ENCODE measurements at places on chromosomes 4 and X.

DNA sequence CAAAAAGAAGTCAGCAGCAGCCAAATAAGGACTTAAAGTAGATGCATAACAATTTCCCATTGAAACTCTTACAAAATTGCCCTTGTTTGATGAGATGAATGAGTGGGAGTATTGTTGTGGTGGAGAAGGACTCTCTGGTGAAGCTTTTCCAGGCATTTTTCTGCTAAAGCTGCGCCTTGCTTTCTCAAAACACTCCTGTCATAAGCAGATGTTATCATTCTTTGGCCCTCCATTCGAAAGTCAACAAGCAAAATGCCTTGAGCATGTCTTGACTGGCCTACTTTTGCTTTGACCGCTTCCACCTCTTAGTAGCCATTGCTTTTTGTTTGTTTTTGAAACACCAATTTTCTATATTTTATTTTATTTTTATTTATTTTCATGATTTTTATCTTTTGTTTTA, 340.9 kb upstream of the FGF13 start:
- no peak for DNase-seq

DNA sequence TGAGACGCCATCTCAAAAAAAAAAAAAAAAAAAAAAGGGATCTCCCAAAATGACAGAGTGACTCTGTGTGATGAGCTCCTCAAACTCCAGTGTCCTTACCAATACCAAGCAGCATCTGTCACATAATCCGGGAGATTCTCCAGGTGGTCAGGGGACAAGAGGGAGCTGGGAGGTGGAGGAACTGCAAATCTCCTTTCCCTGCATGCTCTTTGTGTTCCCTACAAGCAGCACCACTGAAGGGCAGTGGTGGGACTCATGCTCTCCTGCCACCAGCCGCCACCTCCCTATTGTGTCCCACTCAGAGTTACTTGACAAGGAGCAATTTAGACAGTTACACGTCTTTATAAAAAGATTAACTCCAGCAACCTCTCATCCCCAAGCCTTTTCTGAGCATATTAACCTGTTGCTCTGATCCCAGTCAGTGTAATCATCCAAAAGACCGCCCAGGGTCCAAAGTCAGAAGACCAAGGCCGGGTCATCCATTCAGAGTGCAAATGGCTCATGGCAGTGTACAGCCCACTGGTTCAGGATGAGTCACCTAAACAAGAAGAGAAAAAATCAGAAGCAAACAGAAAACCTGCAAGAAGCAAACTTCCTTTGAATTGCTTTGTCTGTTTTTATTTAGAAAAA, 23.6 kb downstream of the MGST2 start:
- DNase-seq = peak; percentile 15

GRCh38 chr4:153081693-153082092, 122.5 kb upstream of the TRIM2 start:
- DNase-seq = no peak

DNA sequence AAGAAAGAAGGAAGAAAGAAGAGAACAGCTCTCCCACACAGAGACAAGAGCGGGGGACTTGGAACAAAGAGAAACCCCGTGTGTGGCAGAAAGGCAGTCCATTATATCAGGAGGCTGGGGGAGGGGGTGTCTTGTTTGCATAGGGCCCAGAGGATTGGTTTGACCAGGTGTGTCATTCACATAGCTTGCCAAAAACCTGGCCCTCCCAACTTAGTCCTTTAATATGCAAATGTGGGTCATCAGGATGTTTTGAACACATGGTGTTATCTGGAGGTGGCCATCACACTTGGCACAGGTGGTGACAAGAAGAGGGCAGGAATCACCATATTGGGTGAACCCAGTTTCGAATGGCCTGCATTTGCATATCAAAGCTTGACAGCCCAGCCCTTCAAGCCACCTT, 111.7 kb downstream of the LINC00632 start:
- no peak for DNase-seq

- no peak for DNase-seq
Observed at GRCh38 chr4:184811526-184812198, 14.1 kb downstream of the ACSL1 start.

DNA sequence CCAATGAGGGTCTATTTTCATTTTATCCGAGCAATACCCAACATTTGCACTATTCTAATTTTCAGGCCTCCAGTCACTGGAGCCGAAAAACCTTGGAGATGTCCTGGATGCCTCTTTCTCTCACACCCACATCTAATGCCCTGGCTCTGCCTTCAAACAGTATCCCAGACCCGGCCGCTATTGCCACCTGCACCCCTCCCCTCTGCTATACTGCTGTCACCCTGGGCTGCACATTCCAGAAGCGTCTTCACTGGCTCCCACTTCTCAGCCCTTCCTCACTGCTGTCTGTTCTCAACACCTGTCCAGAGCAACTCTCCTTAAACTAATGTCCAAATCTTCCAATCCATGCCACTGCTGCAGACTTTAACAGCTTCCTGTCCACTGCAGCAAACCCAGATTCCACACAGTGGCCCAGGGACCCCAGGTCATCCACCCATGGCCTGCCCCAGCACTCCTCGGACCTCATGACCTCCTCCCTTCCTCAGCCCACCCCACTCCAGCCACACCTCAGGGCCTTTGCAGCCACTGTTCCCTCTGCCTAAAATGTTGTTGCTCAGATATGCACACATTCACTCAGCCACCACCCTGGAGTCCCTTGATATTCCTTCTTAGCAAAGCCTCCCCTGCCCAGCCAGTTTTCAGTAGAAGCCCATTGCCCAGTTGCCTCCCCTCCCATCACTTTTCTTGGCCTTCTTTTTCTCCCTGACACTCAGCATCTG, 30.5 kb upstream of the PPP2R2C start:
- no peak for DNase-seq

GRCh38 chr4:155887045-155887444, 16.5 kb upstream of the TDO2 start:
- DNase-seq = no peak

DNA sequence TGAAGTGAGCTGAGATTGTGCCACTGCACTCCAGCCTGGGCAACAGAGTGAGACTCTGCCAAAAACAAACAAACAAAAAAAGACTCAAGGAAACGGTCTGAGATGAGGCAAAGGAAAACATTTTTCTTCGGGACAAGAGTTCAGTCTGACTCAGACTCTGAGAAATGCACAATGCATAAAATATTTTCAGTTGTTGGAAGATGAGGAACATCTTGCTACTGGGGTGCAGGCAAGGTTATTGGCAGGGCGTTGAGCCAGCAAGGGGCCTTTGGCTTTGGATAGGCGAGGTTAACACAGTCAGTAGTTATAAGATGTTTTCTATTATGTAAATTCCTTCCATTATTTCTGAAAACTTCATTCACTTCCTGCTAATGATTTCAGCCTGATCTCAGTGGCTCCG, 96.1 kb upstream of the VCX start:
- no peak for DNase-seq

DNA sequence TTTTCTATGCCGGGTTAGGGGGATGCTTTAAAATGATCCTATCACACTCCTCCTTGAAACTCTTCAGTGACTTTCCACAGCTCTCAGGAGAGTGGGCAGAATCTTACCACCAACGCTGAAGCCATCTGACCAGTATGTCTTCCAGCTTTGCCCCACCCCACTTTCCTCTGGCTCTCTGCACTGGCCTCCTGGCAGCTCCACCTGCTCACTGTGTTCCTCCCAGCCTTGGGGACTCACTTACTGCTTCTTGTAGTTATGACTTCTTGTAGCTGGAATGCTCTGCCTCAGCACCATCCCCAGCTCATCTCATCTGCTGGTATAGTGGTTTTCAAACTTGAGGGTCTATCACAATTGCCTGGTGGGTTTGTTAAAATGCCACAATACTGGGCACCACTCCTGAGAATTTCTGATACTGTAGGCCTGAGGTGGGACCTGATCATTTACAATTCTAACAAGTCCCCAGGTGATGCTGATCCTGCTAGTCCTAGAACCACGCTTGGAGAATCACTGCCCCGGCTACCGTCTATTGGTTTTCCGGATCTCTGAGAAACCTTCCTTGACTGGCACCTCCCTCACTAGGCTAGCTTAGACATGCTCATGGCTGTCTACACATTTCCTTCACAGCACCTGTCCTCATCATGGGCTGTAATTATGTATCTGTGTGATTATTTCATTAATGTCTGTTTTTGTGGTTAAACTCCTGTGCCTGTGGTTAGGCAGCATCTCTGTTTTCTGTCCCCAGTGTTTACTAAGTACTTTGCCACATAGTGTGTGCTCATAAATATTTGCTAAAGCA, 152.2 kb downstream of the MGST2 start:
- DNase-seq = no peak

- no peak for DNase-seq
Observed at GRCh38 chr4:158155656-158156356, 17.0 kb downstream of the GASK1B start.

DNA sequence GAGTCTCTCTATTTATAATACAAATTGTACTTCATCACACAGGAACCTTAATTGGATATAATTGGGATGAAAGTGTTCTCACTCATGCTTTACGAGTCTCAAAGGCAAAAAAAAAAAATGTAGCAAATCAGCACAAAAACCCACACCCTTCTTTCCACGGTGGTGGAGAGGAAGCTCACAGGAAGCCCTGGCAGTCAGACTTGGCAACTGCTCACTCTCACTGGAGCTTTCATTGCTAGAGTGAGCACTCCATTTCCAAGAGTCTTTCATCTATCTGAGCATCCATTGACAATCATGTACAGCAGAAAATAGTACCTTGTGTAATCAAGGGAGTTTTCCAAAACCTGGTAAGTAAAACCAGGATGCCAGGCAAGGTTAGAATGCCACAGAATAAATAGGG, 2159.4 kb upstream of the AGA start:
- no peak for DNase-seq

Data from renal pelvis (tissue), 12 donors.